Naive B cell (primary cell): ENCODE measurements at places on chromosomes 13 and 19.

DNA sequence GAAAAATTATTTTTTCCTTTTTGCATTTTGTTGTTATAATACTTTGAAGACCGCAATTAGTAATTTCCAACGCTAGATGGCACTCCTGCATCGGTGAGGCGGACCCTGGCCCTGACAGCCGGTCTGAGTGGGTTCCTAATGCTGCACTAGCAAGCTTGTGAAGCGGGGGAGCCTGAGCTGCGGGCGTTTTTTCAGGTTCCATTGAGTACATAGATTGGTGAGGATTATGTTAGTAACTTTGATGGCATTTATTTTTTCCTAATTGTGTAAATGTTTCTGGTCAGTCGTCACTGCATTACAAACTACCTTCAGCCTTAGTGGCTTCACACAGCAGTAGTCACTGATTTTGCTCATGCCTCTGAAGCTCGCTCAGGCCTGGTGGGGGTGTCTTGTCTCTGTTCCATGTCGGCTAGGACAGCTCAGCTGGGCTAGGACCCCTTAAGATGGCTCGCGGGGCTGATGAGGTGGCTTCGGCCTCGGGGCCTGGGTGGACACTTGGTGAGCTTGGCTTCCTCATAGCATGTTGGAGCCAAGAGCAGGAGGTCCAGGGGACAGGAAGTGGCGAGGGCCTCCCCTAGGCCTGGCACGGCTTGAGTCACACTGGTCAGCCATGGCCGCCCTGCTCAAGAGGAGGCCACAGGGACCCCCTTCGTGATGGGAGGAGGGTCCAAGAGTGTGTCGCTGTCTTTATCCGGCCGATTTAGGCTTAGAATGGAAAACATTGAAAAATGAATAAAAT is 25.0 kb downstream of the ERCC5 start:
- DNase-seq = peak; percentile 27

GRCh38 chr13:22053053-22053452 is 382.2 kb downstream of the FGF9 start:
- DNase-seq = no peak

GRCh38 chr13:109233293-109233692 is 553.1 kb downstream of the IRS2 start:
- DNase-seq = no peak

GRCh38 chr13:48579165-48579918 is 46.5 kb upstream of the RCBTB2 start:
- DNase-seq = peak; percentile 82

- DNase-seq = no peak
Observed at GRCh38 chr13:24185591-24186232, 25.2 kb downstream of the SPATA13 start.

DNA sequence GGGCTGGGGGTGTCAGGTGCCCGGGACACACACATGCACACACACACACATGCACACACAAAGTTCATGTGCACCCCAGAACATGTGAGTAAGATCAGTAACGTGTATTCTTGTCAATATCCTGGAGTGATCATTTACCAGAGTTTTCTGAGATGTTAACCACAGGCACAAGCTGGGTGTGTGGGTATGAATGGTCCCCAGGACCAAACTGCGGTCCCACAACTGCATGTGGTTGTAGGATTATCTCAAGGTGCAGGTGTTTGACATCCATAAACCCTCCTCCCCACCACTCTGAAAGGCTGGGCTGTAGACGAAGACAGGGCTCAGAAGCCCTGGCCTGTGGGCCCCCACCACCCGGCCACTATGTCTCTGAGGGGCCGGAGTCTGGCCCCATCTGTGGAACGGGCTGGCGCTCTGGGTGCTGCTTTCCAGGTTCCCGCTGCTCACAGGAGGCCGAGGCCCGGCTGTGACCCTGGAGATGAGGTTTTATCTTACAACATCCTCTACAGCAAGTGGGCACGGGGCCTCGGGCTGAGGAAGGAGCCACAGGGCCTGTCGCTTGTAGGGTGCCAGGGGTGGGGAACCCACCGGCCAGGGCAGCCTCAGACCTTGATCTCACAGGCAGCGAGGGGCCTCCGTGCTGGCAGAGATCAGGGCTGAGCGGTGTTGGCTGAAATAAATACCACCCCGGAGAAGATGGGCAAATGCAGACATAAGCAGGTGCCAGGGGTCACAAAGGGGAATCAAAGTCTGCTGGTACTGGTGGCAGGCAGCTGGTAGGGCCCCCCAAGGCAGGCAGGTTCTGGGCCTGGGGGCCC is 4.3 kb downstream of the F2RL3 start:
- DNase-seq = peak; percentile 8

DNA sequence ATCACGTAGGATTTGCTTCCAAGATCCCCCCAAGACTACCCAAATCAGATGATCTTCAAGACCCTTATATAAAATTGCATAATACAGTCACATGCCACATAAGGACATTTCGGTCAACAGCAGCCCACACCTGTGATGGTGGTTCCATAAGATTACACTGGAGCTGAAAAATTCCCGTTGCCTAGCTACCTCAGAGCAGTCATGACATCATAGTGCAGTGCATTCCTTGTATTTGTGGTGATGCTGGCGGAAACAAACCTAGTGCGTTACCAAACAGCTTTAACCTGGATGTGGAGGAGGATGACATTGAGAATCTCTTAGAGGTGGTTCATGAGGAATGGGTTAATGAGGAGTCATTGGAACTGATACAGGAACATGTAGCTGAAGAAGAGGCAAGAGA is 4.8 kb downstream of the ZNF766 start:
- no peak for DNase-seq

DNA sequence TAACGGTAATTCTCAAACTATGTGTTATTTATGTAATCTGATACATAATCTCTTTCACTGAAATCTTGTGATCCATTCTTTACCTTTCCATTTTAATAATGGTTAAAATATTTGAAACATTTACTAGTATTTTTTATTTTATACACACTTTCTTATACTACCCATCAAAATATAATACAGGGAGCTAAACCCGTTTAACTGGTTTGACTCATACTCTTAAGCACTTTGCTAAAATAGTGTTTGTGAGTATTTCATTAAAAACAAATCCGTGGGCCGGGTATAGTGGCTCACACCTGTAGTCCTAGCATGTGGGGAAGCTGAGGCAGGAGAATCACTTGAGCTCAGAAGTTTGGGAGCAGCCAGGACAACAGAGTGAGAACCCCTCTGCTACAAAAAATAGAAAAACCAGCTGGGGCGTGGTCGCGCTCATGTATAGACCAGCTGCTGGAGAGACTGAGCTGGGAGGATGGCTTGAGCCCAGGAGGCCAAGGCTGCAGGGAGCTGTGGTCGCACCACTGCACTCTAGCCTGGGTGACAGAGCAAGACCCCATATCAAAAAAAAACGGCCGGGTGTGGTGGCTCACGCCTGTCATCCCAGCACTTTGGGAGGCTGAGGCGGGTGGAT is 43.8 kb upstream of the DCUN1D2 start:
- DNase-seq = no peak

GRCh38 chr13:79406597-79406908 is 498 bp upstream of the RBM26 start:
- no peak for DNase-seq

DNA sequence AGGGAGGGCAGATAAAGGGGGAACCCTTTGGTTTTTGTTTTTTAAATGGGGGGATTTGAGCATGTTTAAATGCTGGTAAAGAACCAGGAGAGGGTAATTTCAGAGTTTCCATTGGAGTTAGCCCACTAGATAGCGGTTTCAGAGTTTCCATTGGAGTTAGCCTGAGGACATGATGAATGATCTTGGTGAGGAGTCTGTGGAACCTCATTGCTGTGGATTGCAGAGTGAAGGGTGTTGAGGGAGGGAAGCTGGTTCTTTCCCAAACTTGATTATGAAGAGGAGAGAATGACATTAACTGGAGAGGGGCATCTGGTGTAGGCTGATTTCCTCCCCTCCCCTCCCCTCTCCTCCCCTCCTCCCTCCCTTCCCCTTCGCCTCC is 5.0 kb downstream of the WASF3 start:
- DNase-seq = no peak

- DNase-seq = no peak
Observed at GRCh38 chr19:43675269-43675879, 5.4 kb upstream of the PLAUR start.

GRCh38 chr19:54029930-54030490 is 33.7 kb downstream of the VSTM1 start:
- DNase-seq = peak; percentile 29

- no peak for DNase-seq
Observed at GRCh38 chr13:26074706-26075105, 22.9 kb upstream of the SHISA2 start.

- DNase-seq = no peak
Observed at GRCh38 chr19:14450168-14450874, 17.2 kb downstream of the PKN1 start.

DNA sequence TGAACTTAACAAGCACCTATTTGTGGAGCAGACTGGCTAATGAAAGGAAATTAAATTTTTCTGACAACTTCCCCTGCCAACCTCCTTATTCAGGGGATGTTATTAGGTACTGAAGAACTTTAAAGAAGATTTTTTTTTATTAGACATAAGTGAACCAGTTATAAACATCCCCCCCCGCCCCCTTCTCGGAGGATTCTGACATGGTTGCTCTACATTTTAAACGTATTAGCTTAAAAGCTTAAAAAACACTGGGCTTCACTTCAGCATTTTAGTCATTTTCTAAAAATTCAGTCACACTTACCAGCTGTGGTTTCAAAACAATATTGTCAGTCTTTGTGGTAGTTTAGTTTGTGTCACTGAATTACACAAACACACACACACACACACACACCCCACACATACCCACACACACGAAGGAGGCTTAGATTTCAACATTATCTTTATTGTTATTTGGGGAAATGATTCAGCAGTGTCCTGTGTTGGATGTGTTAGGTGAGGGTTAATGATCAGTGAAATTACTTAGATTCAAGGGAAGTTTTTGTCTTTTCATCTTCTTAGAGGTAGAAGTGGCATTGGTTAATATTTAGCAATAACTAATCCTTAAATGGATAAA is 145.7 kb downstream of the PCCA start:
- no peak for DNase-seq

DNA sequence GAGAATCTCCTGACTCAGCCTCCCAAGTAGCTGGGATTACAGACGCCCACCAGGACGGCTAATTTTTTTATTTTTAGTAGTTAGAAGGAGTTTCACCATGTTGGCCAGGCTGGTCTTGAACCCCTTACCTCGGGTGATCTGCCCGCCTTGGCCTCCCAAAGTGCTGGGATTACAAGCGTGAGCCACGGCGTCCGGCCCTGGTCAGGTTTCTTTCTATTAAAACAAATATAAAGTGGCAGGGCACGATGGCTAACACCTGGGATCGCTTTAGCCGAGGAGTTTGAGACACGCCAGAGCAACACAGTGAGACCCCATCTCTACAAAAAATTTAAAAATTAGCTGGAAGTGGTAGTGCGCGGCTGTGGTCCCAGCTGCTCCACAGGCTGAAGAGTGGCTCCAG is 1.5 kb upstream of the MED25 start:
- DNase-seq = no peak

- DNase-seq = peak; percentile 8
Observed at GRCh38 chr13:27522847-27523246, 72.5 kb upstream of the MTIF3 start.

- DNase-seq = no peak
Observed at GRCh38 chr19:38513762-38514167, 80.3 kb downstream of the RYR1 start.

- no peak for DNase-seq
Observed at GRCh38 chr13:110689041-110689440, 16.9 kb downstream of the CARS2 start.

GRCh38 chr13:27481766-27482165 is 31.4 kb upstream of the MTIF3 start:
- no peak for DNase-seq

DNA sequence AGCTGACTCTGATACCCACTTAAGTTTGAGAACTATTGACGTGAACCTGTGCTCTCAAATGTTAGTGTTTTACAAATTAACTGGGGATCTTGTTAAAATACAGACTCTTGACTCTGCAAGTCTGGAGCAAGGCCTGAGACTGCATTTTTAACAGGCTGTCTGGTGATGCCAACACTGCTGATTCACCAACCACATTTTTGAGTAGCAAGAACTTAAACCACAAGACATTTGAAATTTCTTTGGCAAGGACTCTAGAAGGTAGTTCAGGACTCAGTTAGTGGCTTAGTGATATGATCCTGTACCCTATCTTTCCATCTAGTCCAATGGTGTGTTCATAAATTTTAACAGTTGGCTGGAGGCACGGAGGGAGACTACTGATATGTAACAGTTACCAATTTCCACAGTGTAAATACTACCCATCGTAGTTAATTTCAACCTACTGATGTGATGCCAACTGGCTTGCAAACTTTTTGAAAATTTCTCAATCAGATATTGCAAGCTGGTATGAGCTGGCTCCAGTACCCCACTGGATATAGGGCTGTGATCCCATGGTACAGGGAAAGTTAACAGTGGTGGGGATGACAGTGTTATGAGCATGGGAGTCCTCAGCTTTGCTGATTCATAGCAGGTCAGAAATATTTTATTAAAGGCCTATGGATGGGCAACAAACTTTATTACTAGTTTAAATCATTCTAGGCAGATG is 255.1 kb downstream of the TBC1D4 start:
- DNase-seq = no peak

- DNase-seq = no peak
Observed at GRCh38 chr13:72383646-72384045, 343.8 kb downstream of the MZT1 start.

DNA sequence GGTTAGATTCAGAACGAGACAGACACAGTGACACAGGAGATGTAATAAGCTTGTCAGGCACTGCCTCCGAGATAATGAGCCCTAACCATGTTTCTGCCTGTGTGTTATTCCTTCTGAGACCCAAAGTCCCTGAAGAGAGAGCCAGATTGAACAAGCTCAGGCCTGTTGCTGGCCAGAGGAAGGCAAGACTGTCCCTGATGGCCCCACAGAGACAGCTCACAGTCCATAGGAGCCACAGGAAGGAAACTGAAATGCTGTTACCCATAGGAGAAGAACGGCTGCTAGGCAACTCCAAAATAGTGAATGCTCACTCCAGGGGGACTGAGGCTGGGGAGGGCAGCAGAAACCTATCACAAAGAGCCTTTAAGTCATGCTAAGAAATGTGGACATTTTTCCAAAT is 31.8 kb upstream of the RFXAP start:
- DNase-seq = no peak

GRCh38 chr13:106499896-106500295 is 35.6 kb downstream of the EFNB2 start:
- no peak for DNase-seq

- no peak for DNase-seq
Observed at GRCh38 chr19:9917321-9917720, 19.0 kb downstream of the OLFM2 start.

- no peak for DNase-seq
Observed at GRCh38 chr13:33934343-33934742, 116.4 kb downstream of the RFC3 start.

DNA sequence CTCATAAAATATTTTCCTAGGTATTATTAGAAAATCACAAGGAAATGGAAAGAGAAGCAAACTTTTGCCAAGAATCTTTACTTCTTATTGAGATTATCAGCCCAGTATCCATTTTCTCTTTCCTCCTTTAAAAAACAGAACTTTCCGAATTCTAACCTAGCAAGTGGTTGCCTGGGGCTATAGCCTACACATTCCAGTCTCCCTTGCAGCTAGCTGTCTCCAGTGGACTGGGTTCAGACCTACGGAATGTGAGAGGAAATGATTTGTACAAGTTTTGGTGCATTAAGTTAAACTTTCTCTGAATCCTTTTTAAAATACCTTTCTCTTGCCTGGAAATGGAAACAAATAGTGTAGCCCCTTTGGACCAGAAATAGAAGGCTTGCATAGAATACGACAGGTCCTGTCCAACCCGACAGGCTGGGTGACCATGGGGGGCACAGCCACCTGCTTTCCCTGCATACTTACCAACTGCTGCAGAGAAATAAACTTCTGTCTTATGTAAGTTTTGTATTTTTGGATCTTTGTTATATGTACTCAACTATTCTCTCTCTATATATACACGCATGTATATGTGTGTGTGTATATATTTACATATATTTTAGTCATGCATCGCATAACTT is 185.9 kb downstream of the NALCN start:
- no peak for DNase-seq
